GM12878 (cell line): ENCODE measurements at places on chromosomes 13 and 19. TPM values are rescaled to one million over a fixed set of nuclear protein-coding genes. Genes with fewer than 3 reads are reported as not detected.

ANKRD24 gene
- total RNA-seq, result 0.51 and 0.59 TPM in 2 replicates

S1PR2 gene
- total RNA-seq, result 19.1 and 19.6 TPM in 2 replicates

SEMA6B gene
- total RNA-seq, result 0.08 and 0.13 TPM in 2 replicates

DNA sequence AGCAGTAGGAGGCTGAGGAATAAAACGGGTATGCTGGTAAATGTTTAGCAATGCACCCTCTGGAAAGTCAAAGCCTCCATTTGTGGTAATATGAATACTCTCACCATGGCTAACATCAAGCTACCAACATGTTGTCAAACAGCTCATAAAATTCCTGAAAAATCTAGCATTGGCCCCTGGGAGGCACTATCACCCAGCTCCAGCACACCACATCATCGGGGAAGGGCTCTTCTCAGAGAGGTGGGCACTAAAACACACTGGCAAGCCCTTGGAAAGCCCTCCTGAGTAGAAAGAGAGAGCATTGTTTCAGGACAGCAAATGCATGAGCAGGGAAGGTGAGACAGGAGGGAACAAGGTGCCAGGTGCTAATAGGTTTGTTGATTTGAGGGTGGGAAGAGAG is 53.9 kb upstream of the FLT1 start:
- no peaks in the 10 kb centered on the region for H3K4me1 ChIP-seq
- no peak overlapping the region for H3K27ac ChIP-seq
- no peak overlapping the region for H3K4me3 ChIP-seq
- no peak for DNase-seq
- H3K36me3 ChIP-seq, result no peaks in the 10 kb centered on the region

GRCh38 chr13:24563087-24563486 is 50.5 kb upstream of the PARP4 start:
- no peak overlapping the region for H3K4me3 ChIP-seq
- H3K27me3 ChIP-seq, result no peaks in the 10 kb centered on the region
- no peak overlapping the region for H3K27ac ChIP-seq
- H3K4me1 ChIP-seq, result peaks cover 7% of the 10 kb centered on the region; the same call in 1 of the 2 replicates
- DNase-seq, result no peak

- H3K36me3 ChIP-seq, result no peaks in the 10 kb centered on the region
- H3K4me1 ChIP-seq, result peaks cover 4% of the 10 kb centered on the region; the same call in 1 of the 2 replicates
- no peaks in the 10 kb centered on the region for H3K27me3 ChIP-seq
- DNase-seq, result no peak
- H3K27ac ChIP-seq, result no peak overlapping the region
These were observed 72.9 kb downstream of the SPATA13 start for GRCh38 chr13:24233351-24233901.
